Stimulated activated CD8-positive, alpha-beta memory T cell treated with anti-CD3 and anti-CD28 coated beads, Interleukin-4, amount 100 ng/mL, for 1 hour (primary cell): ENCODE measurements at places on chromosomes 12 and 14.
A peak's percentile ranks its signal among the peaks of the same experiment; 100 is the strongest.

GRCh38 chr14:56933446-56933845, 123.2 kb upstream of the OTX2 start:
- DNase-seq, result no peak

- DNase-seq, result no peak
Measured at GRCh38 chr12:103728323-103728722, 112.7 kb downstream of the NT5DC3 start.

DNA sequence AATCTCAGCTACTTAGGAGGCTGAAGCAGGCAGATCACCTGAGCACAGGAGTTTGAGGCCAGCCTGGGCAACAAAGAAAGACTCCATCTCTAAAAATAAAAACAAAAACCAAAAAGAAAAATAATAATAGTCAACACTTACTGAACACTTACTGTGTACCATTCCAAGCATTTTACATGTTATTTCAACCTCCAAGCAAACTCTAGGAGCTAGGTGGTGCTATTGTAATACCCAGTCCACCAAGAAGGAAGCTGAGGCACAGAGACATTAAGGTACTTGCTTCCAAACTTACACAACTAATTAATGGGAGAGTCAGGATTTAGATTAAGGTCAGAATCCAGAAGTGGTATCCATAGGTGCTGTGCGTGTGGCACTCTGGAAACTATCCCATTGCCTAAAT, 13.7 kb upstream of the OR6J1 start:
- DNase-seq, result no peak

DNA sequence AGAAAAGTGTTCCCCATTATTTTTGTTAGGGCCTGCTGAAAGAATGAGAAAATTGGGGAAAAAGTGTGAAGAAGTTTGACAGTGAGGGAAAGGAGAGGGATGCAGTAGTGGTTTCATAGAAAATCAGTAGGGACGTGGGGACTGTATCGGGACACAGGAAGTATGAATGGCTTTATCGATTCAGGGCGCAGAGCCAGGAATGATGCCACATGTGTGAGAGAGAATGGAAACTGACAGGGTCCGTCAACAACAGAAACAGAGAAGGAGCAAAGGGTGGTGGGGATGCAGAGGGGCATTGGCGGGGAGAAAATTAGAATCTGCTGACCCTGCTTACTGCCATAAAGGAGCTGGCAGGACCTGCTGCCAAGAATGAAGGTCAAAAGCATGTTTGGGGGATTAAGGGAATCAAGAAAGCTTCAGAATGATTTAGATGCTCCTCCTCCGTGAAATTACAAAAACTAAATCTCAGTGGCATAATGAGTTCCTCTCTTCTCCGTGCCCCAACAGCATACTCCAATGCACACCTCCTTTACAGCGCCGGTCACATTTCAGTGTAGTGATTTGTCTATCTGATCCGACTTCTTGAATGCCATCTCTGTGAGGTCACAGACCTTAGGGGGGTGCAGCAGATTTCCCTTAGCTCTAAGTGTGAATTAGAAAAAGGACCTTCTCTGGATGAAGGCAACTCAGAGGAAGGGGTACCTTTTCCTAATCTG, 92.6 kb downstream of the EMP1 start:
- DNase-seq, result no peak

DNA sequence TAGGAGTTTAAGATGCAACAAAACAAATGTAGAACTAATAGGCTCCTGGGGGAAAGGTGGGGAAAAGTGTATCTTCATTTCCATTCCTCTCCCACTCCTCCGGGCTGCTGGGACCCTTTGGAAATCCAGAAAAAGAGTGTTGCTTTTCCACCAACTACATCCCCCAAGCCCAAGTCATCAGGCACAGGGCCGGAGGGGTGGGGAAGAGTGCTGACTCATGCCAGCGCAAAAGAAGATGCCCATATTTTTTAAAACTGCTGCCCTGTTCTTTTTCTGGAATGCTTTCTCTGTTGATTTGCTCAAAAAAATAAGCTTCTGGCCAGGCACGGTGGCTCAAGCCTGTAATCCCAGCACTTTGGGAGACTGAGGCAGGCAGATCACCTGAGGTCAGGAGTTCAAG, 70.9 kb downstream of the TBK1 start:
- DNase-seq, result no peak

DNA sequence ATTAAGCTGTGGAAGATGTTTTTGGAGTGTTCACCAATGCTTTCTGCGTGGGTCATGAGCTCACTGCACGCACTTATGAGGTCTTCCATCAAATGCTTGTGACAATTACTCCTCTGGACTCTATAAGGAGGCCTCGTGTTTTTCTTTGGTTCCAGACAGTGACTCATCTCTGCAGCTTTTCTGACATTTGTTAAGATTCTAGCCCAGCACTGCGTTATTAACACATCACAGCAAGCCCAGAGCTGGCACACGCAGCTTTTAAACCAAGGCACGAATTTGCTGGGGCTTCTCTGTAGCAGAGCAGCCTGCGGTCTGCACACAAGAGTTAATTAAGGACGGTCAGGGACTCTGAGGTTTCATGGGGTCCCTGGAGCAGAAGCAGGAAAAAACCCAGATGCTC, 16.9 kb downstream of the MEG3 start:
- no peak for DNase-seq

DNA sequence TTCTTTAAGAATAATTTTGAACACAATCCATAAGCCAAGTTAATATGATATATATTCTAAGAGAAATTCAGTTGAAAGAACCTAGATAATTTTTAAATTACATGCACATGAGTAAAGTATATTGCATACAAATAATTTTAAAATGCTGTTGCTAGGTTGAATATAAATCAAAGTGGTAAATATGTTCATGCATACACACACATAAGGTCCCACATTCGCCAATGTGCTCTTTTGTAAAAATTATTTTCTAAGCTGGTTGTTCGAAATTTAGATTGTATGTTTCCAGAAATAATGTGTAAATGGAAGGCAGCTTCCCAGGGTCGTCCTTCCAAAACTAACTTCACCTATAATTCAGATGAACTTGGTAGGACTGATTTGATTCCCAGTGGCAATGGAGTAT, 173.7 kb upstream of the CCDC196 start:
- DNase-seq, result no peak

- peak; percentile 5 for DNase-seq
Measured at GRCh38 chr12:105279460-105280056, 43.6 kb upstream of the APPL2 start.

DNA sequence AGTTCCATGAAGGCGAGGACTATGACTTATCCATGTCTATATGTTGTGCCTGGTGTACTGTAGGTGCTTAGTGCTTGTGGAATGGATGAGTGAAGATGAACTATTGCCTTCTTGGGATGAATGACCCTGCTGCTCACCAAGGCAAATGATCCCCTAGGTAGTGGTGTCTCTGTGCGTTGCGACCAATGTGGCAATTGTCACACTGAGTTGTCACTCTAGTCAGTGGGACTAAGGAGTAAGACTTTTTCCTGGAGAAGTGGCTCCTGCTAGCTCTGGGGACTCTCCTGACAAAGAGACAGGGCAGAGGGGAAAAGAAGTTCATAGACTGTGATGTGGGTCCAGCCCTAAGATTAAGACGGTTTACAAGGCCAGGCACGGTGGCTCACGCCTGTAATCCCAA, 3.4 kb upstream of the ACVR1B start:
- no peak for DNase-seq

GRCh38 chr14:71964716-71965115, 32.5 kb downstream of the RGS6 start:
- DNase-seq, result no peak

DNA sequence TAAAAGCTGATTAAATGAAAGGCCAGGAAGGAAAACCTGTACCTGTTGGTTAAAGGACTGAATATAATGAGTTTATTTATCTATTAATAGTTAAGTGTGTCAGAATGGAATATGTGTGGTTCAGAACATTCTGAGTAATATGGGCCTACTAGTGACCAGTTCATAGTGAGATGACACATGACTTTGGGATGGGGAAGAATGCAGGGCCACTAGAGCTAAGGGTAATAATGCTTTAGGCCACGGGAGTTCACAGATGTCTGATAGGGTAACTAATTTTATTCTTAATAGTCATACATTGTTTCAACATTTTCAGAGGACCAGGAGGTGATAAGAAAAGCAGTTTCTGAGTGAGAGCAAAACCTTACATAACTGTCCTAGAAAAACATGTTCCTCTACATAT, 247.8 kb upstream of the OR4E1 start:
- no peak for DNase-seq
